ENCODE measurements at places on chromosomes 16 and 17.

DNA sequence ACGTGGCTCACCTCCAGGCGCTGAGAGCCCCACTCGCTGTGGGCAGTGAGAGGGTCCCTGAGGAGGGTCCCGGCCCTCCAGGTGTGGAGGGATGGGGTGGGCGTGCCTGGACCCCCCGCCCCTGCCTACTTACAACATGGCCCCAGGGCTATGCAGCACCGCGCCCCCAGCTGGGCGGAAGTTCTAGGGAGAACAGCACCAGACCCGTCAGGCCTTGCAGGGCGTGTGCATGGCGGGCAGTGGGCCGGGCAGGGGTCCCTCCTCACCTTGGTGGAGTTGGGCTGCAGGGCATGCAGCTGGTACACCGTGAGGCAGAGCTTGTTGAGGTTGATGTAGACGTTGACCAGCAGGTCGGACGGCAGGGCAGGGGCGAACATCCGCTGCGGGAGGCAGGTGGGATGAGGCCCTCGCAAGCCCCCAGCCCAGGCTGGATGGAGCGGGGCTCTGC, 2.7 kb downstream of the SMIM22 start:
- DNase-seq = no peak

- DNase-seq = no peak
Measured at GRCh38 chr16:4323845-4324488, 8.1 kb downstream of the GLIS2 start.

- no peak for DNase-seq
Measured at GRCh38 chr16:50888486-50889261, 146.8 kb downstream of the CYLD start.

- no peak for DNase-seq
Measured at GRCh38 chr17:35083071-35083470, 19.6 kb upstream of the RFFL start.
